Activated CD4-positive, alpha-beta T cell treated with anti-CD3 and anti-CD28 coated beads, Interleukin-2, amount 50 U/mL, for 4 hours (primary cell): ENCODE measurements at places on chromosomes 16 and 17.

- DNase-seq = peak; percentile 87
These were observed at the start of gene PIEZO1 for GRCh38 chr16:88785106-88785924. Gene PIEZO1 (minus strand): TSS chr16:88785220. CDS start chr16:88784964, 256 bp downstream.

DNA sequence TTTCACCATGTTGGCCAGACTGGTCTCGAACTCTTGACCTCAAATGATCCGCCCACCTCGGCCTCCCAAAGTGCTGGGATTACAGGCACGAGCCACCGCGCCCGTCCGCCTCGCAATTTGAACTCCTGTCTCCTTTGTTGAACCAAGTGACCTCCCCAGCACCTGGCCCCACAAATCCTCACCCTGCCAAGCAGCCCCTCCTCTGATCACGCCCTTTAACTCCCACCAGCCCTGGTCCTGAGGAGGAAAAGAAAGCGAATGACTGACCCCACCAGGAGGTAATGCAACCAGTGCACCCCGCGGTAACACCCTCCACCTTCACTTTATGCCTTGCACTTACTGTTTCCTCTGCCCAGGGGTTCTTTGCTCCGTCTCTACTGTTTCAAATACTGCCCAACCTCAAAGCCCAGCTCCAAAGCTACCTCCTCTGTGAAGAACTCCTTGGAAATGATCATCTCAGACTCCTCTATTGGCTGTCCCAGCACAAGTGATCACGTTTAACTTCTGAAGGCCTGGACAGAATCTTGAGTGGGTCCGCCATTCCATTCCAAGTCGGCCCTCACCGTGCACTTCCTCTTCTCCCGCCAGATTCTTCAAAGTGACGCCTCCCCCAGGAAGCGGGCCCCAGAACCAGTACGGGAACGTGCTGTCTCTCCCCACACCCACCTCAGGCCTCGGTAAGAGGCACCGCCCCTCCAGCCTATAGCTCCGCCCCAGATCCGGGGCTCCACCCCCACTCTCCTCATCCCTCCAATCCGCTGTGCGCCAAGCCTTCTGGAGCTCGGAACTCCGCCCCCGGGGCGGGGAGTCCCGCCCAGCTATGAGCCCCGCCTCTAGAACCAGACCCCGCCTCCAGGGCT is 4.4 kb downstream of the CD19 start:
- DNase-seq = peak; percentile 74

- no peak for DNase-seq
These were observed 10.4 kb downstream of the HSD11B2 start for GRCh38 chr16:67441271-67441753.

- no peak for DNase-seq
These were observed 433.7 kb downstream of the KIF2B start for GRCh38 chr17:54256401-54256929.

DNA sequence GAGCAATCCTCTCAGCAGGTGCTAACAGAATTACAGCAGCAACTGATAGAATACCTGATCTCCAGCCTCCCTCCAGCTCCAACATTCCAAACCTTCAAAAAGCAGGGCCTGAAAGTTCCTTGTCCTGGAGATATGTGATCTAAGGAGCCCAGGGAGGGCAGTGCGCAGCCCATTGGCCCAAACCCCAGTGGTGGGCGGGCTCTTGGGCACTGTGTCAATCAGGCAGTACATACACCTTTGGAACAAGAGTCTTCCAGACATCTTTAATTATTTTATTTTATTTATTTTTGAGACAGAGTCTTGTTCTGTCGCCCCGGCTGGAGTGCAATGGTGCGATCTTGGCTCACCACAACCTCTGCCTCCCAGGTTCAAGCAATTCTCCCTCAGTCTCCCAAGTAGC is 24.2 kb downstream of the SLC12A3 start:
- DNase-seq = no peak

GRCh38 chr16:9092978-9093344 is 1.5 kb downstream of the HAPSTR1 start:
- peak; percentile 15 for DNase-seq

DNA sequence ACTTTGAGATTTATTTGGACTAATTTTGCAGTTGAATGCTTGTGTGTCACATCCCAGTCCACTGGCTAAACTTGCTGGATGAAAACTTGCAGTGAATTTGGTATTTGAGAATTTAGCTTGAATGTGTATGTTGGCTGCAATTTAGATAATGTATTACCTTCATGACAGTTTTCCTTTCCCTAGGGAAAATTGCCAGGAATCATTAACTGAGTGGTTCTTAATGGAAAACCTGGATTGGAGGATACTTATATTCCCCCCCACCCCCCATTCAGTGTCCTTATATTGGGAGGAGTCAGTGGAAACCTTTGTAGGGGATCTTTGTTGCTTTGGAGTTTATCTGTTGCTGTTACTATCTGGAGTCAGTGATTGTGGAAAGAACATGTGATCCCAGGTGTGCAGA is 67.6 kb downstream of the KPNA2 start:
- no peak for DNase-seq

- no peak for DNase-seq
These were observed 18.9 kb downstream of the UTP6 start for GRCh38 chr17:31882571-31882970.

DNA sequence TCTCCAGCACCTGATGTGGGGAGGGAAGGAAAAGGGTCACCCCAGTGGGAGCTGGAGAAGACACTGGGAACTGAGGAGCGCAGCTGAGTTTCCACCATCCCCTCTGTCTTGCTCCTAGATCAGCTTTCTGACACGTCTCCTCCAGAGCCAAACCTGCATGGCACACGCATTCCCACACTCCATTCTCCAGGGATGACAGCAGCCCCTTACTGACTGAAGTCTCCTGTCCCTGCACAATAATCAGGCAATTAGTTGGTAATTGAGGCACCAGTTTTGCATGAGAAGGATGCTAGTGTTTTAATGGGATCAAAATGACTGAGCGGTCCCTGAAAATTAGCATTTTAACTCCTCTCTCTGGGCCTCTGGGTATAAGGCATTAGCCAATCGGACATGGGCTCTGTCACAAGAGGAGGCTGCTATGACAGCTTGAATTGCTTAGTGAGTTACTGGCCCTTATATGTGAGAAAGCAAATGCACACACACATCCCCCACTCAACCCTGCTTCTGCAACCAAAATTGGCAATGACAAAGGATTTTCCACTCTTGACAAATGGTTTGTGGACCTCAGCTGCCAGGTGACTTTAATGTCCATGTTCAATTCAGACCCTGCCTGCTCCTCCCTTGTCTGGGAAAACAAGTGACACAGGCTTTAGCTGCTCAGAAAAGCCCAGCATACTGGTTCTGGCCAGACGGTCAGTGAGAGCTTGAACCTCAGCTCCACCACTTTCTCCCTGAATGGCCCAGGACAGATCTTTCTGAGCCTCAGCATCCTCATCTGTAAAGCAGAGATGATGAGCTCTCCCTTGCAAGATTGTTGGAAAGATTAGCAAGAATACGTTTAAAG is 57.2 kb upstream of the SREBF1 start:
- DNase-seq = no peak

GRCh38 chr17:77332981-77333685 is 192.4 kb downstream of the SEC14L1 start:
- peak; percentile 40 for DNase-seq

DNA sequence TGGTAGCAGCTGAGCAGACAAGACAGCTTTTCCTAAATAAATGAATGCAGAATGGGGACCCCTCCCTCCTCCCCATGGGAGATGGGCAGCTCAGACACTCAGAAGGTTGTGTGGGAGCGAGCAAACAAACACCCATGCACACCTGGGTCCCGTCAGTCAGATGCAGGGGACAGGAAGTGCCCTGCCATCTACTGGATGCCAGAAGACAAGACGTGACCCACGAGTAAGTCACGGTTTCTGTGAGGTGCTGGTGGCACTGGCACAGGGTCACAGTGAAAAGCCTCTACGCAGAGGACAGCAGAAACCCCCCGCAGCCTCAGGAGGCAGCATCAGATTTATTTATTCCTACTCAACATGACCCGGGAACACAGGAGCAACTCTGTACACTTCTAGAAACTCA is 8.4 kb downstream of the HBQ1 start:
- no peak for DNase-seq

DNA sequence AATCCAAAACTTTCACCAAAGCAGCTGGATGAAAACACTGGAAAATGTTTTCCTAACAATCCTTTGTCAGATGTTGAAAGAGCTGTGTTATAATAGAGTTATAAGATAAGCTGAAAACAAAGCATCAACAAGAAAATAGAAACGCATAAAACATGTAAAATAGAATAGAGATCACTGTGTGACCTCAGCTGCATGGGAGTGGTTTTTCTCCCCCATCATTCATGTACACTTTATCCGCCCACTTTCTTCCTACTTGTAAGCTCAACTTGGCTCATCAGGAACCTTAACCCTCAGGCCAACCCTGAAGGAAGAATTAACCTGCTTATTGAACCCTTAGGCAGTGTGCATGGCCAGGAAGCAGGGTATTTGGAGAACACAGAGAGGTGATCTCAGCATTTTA is 238.5 kb upstream of the PMFBP1 start:
- DNase-seq = no peak

DNA sequence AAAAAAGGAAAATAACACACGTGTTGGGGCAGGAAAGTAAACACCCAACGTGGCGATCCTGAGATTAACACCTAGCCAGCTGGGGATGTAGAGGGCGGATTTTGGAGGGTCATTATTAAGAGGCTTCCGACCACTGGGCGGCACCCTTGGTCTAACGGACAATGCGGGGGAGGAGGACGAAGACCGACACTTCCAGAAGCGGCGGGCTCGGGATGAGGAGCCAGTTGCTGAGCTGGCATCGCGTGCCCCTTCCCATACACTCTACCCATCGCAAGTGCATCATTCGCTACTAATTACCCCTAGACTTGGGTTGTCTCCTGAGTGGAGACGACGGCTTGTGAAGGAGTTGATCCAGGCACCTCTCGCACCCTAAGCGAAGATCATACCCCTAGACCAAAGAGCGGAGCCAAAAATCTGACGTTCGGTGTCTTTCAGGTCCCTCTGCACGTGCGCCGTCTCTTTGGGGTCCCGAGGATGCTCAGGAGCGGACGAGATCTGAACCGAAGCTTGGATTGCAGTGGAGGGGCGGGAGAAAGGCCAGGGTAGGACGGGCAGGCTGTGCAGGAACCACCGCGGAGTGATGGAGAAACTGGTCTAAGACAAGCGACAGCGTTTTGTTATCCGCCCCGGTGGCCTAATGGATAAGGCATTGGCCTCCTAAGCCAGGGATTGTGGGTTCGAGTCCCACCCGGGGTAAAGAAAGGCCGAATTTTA is 17.6 kb downstream of the ZNF213 start:
- peak; percentile 73 for DNase-seq

- DNase-seq = no peak
These were observed 14.7 kb downstream of the GSPT1 start for GRCh38 chr16:11901091-11901490.

DNA sequence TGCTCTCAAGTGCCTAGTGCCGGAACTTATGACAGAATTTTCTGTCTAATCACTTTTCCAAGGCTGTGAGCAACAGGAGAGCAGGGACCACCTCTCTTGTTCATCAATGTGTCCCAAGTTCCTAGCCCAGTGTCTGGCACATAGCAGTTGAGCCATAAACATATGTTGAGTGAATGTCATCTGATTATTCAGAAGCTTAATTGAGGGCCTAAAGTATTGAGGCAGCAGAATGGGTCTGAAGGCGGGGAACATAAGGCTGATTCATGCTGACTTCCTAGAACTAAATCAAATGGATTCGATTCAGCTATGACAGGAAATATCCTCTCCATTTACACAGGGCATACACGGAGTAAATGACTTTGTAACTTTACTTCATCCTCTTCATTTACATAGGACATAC is 438.0 kb upstream of the ZFHX3 start:
- no peak for DNase-seq

- no peak for DNase-seq
These were observed 561 bp upstream of the WFDC1 start for GRCh38 chr16:84294117-84294516.

GRCh38 chr16:9151597-9151996 is 60.2 kb downstream of the HAPSTR1 start:
- no peak for DNase-seq

GRCh38 chr17:45038728-45039634 is 12.5 kb downstream of the DCAKD start:
- DNase-seq = no peak

DNA sequence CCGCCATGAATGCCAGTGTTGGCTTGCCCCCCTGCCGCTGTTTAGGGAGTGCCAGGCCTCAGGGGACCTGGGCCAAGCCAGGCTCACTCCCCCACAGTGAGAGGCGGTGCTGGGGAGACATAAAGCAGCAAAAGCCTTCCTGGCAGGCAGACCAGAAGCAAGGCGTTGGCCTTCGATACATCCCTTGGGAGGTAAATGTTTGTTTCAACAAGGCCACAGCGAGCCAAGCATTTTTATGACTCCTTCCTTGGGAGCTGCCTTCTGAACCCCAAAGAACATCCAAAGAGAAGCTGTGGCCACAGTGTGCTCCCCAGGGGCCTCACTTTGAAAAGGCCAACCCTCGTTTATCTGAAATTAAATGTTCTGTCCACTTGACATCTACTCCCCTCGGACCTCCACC is 119.7 kb upstream of the CIBAR2 start:
- DNase-seq = no peak

GRCh38 chr17:56290802-56291118 is 137.5 kb downstream of the ANKFN1 start:
- DNase-seq = no peak

GRCh38 chr17:4863321-4863720 is 30.2 kb downstream of the MINK1 start:
- DNase-seq = no peak

DNA sequence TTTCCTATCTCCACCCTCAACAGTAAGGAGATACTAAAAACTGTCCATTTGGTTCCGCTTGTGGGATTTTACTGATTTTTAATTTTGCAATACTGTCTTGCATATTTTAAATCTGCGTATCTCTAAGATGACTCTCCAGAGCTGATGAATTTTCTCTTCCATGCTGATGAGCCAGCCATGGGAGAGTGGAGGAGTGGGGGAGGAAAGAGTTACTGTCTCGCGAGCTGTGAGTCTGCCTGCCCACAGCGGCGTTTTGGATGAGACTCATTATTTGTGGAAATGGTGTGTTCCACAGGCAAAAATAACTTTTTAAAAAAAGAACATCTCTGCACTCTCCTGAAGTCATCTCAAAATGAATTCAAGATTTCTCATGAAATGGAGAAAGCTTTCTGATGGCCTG is 34.6 kb upstream of the MYOCD start:
- DNase-seq = no peak

- DNase-seq = no peak
These were observed at the start of gene OTOP2 for GRCh38 chr17:74924250-74924948. Gene OTOP2 (plus strand): TSS chr17:74924273. CDS start chr17:74924633, 360 bp downstream.

GRCh38 chr16:9480503-9480902 is 389.1 kb downstream of the HAPSTR1 start:
- DNase-seq = no peak

DNA sequence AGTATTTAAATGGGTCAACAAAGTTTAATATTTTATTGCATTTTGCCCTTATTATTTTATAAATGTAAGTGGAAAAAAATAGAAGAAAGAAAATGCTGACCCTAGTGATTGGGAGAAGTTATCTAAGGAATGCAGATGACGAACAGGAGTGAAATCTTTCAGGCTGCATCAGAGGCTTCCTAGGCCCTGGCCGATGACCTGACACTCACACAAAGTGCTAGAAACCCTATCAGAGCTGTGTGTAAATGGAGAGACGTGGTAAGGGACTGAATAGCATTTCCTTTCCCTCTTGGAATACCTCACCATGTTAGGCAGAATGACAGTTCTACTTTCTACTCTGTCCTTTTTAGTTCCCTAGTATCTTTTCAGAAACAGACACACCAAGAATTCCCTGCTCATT is 44.9 kb upstream of the CNEP1R1 start:
- no peak for DNase-seq

GRCh38 chr17:38669520-38669919 is 5.2 kb downstream of the EPOP start:
- no peak for DNase-seq

GRCh38 chr16:80034469-80034826 is 433.9 kb upstream of the MAF start:
- DNase-seq = no peak

GRCh38 chr17:38605841-38606645 is at the start of gene SRCIN1:
Gene SRCIN1 (minus strand): TSS chr17:38605952. CDS start chr17:38605705, 247 bp downstream.
- DNase-seq = peak; percentile 44
